ENCODE measurements at places on chromosomes 7 and 10.

DNA sequence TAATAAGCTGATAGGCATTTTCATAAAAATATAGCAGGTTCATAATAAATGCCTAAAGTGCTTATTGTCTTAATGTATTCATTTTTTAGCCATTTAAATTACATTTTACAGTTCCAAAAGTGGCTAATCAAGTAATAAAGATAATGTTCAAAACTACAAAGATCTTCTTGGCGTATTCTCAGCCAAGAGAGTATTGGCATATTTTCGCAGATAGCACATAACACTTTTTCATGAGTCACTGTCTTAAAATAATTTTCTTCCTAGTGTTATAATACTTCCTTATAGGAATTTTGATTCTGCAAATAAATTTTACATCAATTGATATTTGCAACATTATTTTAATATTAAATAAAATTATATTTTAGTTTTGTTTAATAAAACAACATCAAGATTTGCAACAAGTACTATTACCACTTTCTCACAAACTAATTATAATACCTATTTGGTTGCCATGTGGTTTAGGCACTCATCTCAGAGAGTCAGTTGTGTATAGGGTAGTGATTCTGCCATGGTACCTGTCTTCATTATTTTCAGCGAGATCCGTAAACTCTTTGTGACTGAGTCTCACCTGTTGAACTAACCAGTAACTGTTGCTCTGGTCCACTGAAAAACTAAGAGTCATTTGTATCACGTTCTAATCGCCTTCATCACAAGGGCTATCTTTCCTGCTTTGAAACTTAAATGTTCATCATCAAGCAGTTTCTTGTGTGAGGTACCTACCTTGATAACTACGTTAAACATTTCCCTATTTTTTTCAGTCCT, 152.5 kb upstream of the AKR1E2 start:
- no peak for DNase-seq

DNA sequence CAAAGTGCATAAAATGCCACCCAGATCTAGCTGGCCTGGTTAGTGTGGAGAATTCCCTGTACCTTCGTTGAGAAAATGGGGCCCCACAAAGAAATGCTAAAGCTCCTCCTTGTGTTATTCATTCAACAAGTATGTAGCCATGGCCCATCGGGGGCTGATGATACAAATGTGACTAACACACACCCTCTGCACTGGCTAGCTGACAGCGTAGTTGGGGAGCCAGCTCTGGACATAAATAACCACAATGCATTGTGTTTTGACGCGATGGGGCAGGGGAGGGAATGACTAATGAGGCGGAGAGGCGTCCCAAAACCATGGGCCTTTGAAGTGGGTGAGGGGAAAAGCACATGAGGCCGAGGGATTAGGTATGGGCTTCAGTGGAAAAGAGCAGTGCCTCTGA, 28.2 kb upstream of the ASL start:
- DNase-seq: no peak

- DNase-seq: no peak
Measured at GRCh38 chr7:141889321-141889720, 26.9 kb upstream of the OR9A4 start.

- no peak for DNase-seq
Measured at GRCh38 chr10:132444877-132445351, 47.9 kb downstream of the PWWP2B start.

- no peak for DNase-seq
Measured at GRCh38 chr7:148116195-148116594, 474.4 kb upstream of the C7orf33 start.

DNA sequence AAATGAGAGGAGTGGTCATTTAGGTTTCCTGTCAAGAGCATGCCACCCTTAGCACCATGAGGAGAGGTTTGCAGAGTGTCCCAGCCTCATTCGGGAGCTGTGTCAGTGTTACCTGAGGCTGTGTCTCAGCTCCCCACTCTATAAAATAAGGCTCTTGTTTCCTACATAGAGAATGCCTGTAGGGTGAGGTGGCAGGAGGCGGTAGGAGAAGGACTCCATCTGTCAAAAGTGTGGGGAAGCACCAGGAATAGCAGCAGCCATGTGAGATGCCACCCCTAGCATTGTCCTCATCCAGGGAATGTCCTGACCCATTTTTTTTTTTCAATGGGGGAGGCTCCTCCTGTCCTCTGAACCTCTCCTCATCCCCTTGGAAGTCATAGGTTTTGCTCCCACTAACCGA, 451.2 kb downstream of the PLXNA4 start:
- DNase-seq: no peak

GRCh38 chr10:126959906-126960685, 54.9 kb downstream of the DOCK1 start:
- no peak for DNase-seq

DNA sequence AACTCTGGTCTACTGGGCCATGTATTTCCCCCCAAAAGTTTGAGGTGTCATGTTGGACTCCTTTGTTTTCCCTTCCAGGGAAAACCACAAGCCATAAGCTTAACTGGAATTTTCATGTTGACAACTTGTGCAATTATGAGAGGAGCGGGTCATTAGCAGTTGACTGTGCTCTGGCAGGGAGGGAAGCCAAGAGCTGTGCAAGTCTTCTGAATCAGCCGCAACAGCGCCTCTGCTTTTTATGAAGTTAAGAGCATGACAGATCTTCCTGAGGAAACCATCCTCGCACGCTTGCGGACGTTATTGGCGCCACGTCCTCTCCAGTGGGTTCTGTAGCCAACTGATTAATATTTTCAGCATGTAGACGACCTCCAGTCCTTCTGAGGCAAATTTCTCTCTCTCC, 148.7 kb upstream of the MKI67 start:
- DNase-seq: no peak

- no peak for DNase-seq
Measured at GRCh38 chr7:55181762-55182161, 162.9 kb downstream of the EGFR start.
